Suprapubic skin (tissue), 4 donors: ENCODE measurements at places on chromosomes 5 and 9.
A peak's percentile ranks its signal among the peaks of the same experiment; 100 is the strongest.

DNA sequence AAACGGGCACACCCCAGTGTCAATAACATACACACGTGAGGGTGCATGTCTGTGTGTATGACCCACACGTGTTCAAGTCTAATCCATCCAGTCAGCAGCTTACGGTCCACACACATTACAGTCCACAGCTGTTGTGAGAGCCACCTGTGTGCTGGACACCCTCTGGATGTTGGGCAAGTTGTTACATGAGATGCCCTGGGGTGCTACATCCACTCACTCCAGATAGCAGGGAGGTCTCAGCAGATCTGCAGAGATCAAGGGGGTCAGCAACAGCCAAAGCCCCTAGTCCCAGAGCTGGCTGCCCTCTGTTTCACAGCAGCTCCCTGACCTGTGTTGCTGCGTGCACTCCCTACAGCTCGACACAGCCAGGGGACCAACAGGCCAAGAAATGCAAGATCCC lies 4.3 kb upstream of the AIF1L start:
- no peak for DNase-seq

- DNase-seq: no peak
These were observed 35.7 kb downstream of the NSD1 start for GRCh38 chr5:177169271-177169670.

DNA sequence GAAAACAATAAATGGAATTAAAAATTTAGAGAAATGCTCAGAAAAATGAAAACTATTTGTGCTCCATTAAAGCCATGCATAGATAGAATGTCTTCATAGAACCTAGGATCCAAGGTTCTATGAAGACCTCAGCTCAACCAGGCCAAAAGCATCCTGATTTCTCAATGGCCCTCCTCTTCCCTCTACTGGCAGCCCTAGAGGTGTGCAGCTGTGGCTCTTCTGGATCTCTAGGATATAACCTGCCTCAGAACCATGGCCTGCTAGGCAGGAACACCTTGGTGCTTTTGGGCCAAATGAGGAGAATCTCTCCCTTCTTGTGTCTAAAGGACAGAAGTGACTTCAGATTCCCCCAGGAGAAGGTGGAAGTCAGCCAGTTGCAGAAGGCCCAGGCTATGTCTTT lies 15.1 kb downstream of the IFNA1 start:
- DNase-seq: no peak

DNA sequence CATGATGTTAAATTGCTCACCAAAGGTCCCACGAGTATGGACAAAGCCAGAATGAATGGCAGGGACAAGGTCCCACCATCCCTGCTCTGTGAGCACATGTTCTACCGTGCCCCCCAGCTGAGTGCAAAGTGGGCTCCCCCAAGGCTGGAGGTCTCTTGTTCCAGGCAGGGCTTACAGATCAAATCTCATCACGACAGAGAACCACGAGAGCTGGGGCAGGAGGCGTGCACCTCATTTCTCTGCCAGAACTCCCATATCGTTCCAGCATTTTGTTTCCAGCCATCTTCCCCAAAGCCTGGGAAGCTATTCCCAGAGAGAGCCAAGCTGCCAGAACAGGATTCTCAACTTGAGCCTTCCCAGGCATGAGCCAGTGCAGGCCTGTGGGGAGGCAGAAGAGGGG lies 108.5 kb downstream of the ZNF354C start:
- DNase-seq: peak; percentile 18

- DNase-seq: no peak
These were observed 129.3 kb upstream of the EPB41L4A start for GRCh38 chr5:112548246-112548881.

- no peak for DNase-seq
These were observed 59.1 kb upstream of the FBXW11 start for GRCh38 chr5:172065431-172066065.

DNA sequence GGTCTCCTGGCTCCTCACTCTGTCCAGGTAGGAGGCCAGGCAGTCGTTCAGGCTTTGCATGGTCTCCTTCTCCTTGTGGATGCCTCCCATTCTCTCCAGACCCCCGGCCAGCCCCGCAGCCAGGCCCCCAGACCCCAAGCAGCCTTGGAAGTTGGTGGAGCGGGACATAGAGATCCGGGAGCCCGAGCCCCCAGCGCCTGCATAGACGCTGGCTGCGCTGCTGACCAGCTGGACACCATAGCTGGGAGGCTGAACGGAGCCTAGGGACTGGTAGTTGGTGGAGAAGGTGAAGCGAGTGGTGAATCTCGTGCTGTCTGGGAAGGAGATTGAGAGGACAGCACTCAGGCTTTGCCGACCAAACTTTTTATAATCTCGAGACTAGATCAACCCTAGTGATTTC lies 35.9 kb downstream of the FOXI1 start:
- no peak for DNase-seq

GRCh38 chr9:129278391-129279237 lies 100.6 kb upstream of the IER5L start:
- DNase-seq: peak; percentile 67

GRCh38 chr5:37810311-37810710 lies 29.5 kb downstream of the GDNF start:
- no peak for DNase-seq

- no peak for DNase-seq
These were observed 51.5 kb upstream of the HSPB3 start for GRCh38 chr5:54403885-54404416.

GRCh38 chr9:90088434-90088833 lies 483.6 kb downstream of the GADD45G start:
- no peak for DNase-seq

DNA sequence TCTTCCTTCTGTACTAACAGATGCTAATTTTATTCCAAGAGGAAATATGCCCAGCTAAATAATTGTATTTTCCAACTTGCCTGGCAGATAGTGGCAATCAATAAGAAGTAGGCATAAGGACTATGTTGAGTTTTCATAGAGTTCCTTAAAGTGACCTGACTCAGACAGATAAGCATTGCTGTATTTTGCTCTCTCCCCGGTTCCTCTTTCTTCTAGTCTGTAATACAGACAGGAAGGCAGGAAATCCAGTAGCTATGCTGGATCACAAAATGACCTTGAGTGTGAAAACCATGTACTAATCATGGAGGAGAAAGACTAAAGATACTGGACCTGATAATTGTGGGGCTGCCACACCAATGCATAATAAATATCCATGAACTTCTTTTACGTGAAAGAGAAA lies 701.7 kb downstream of the CETN3 start:
- DNase-seq: no peak

- no peak for DNase-seq
These were observed 123.1 kb downstream of the CRB2 start for GRCh38 chr9:123478967-123479602.

GRCh38 chr9:113616621-113617496 lies 153.3 kb downstream of the RGS3 start:
- no peak for DNase-seq

- DNase-seq: no peak
These were observed 56.6 kb downstream of the TSPAN17 start for GRCh38 chr5:176703857-176704256.

- DNase-seq: no peak
These were observed 156.5 kb downstream of the PSAT1 start for GRCh38 chr9:78453450-78453849.

DNA sequence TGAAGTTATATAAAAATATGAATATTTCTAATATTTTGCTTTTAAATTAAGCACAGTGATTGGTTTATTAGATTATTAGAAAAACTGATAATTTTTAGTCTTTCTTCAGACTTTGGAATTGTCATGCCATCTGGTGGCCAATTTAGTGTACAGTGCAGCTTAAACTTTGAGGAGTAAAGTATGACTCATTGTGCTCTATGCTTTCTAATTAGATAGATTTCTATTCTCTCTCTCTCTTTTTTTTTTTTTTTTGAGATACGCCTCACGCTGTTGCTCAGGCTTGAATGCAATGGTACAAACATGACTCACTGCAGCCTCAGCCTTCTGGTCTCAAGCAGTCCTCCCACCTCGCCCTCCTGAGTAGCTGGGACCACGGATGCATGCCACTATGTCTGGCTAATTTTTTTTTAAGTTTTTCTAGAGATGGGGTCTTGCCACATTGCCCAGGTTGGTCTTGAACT lies 42.1 kb upstream of the GPR21 start:
- no peak for DNase-seq

- no peak for DNase-seq
These were observed 172.3 kb downstream of the SEMA5A start for GRCh38 chr5:9373571-9373970.

DNA sequence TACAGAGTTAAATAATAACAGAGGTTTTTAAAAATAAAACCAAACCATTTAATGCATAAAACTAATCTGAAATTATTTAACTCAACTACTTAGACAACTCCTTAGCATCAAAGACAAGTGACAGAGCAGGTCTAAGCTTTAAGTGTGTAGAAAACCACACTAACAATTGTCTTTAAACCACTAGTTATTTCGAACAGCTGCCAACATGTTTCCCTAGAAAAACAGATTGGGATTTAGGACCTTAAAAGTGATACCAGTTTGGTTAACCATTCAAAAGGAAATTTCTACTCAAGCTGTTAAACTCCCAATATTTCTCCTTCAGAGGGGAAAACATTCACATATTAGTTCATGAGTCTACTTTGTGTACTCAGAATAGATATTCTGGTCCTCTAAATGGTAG lies 208.7 kb downstream of the BNC2 start:
- no peak for DNase-seq

GRCh38 chr9:21902136-21902535 lies 92.1 kb downstream of the CDKN2A start:
- DNase-seq: no peak

DNA sequence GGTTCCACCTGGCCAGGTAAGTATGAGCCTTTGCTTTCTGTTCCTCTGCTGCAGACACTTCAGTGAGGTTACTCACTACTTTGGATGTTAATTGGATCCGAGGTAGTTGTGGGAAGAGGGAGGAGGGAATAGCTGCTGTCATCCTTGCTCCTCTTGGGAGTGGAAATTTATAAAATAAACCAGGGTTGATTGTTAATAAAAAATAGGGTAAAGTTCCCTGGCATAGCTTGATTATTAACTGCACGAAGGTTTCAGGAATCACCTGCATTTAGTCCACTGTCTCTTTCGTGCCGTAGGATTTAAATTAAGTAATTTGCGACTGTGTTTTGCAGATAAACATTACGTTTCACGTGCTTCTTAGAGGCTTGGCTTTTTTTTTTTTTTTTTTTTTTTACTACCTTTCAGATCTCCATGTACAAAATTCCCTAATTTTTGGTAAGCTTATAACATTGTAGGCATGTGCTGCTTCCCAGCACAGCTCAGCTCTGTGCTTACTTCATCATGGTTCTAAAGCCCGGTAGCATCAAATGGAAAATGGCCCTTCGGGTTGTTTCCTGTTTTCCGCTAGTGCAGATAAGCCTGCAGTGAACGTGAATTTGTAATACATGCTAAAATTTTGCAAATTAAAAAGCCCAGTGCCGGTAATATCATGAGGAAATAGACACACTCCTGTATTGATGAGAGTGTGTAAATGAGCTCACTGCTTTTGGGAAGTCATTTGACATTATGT lies 26.9 kb upstream of the LTC4S start:
- no peak for DNase-seq

GRCh38 chr9:105959531-105959930 lies 265.2 kb downstream of the TMEM38B start:
- no peak for DNase-seq

DNA sequence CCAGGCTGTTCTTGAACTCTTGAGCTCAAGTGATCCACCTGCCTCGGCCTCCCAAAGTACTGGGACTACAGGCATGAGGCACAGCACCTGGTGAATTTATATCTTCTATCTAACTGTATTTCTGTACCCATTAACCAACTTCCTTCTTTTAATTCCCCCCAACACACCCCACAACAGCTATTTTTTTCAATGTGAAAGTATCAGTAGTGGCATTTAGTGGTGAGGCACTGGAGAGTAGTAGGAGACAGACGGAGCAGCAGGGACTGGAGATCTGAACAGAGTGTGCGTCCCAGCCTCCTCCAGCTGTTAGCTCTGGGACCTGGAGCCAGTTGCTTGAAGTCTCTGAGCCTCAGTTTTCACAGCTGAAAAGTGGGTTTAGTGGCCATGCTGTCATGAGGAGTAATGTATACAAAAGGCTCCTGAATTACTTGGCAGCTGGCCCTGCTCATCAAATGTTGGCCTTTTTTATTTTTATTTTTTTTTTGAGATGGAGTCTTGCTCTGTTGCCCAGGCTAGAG lies 11.0 kb upstream of the EEIG1 start:
- DNase-seq: no peak

DNA sequence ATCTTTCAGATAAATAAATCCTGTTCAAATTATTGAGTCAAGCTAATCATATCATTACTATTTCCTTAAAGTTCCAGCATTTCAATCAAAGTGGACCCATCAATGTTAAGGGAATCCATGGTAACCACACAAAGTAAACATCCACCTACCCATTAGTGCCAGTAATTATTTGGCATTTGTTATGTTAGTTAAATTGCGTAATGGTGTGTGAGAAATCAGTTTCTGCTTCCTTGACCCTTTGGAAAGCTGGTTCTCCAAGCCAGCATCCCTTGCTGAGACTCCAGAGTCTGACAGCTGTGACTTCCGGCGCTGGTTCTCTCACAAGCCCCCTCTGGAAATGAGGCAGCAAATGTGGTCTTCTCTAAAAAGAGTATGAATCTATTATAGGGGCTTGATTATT lies 308.6 kb upstream of the EFNA5 start:
- no peak for DNase-seq

- no peak for DNase-seq
These were observed 130.0 kb downstream of the LHFPL2 start for GRCh38 chr5:78518365-78519197.

DNA sequence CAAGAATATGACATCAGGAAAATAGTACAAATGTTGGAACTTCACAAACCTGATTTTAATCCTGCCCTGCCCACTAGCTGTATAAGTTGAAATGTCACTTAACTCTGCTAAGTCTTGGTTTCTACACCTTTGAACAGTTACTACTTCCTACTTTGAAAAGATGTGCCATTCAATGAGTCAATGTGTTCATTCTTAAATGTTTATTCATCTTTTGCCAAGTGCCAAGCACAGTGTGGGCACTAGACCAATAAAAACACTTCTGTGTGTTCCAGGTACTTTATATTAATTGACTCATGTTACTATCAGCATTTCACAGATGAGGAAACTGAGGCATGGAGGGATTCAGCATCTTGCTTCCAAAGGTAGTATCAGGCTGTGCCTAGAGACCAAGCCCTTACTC lies 12.8 kb downstream of the PDCL start:
- no peak for DNase-seq

GRCh38 chr9:99353408-99353807 lies 131.3 kb downstream of the SEC61B start:
- DNase-seq: no peak

GRCh38 chr5:148343046-148343407 lies 7.7 kb downstream of the SPINK9 start:
- DNase-seq: no peak

DNA sequence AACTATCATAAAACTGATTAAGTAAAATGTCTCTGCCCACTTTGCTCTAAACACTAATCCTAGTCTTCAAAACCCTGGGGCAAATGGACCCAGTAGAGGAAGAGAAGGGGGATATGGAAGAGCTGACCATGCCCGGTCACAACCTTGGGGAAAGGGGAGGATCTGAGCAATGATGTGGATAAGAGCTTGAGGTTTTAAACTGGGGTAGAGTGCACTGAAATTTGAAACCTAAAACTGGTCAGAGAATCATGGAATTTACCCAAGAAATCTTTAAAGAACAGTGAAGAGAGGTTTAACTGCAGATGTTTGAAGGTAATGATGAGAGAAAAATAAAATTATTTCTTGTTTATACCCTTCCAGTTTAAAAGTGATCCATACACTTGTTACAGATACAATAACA lies 110.8 kb downstream of the MRPS30 start:
- no peak for DNase-seq
